GM23338 (cell line): ENCODE measurements at places on chromosomes 6 and 20. TPM values are rescaled to one million over a fixed set of nuclear protein-coding genes. Genes with fewer than 3 reads are reported as not detected.

DNA sequence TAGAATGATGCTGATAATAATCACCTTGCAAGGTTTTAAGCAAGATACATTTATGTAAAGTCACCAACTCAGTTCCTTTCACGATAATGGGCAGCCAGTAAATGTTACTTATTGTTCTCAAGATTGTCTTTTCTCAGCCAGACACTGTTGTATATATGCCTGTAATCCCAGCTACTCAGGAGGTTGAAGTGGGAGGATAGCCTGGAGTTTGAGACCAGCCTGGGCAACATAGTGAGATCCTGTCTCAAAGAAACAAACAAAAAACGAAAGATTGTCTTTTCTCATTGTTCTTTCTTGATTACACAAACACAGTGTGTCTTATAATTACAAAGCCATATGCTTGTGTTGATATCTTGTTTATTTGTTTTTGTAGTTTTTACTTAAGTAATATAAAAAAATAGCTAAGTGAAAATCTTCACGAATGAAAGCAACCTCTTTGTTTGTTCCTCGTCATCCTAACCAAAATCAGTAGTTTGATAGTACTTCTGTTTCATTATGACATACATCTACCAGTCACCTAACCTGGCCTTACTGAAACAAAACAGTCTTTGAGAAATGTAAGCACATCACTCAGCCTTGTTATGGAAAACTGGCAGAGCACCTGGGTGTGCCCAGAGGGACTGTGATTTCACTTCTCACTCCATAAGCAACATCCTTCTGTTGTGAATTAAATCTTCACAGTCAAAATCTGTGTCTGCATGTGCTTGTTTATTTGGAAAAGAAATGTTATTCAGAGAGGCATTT is 436.2 kb upstream of the SOX4 start:
- no peak for DNase-seq

- no peak for DNase-seq
Measured at GRCh38 chr6:141510803-141511202, 621.9 kb upstream of the GJE1 start.

DNA sequence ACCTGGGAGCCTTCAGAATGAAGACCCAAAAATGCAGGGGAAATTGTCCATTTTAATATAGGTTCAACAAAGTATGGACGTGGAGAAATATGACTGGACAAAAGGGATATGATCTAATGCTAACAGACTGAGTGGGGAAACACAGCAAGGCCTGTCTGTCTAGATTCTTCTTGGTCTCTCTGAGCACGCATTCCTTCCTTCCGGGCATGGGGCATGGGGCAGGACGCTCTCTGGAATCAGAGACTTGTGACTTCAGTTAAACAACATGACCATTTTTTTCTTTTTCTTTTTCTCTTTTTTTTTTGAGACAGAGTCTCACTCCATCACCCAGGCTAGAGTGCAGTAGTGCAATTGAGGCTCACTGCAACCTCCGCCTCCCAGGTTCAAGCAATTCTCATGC is 31.9 kb downstream of the ZBTB2 start:
- no peak for DNase-seq

- peak; percentile 79 for DNase-seq
Measured at GRCh38 chr6:33161354-33162331, 30.6 kb downstream of the COL11A2 start.

- no peak for DNase-seq
Measured at GRCh38 chr6:125101631-125102030, 51.9 kb upstream of the TPD52L1 start.

DNA sequence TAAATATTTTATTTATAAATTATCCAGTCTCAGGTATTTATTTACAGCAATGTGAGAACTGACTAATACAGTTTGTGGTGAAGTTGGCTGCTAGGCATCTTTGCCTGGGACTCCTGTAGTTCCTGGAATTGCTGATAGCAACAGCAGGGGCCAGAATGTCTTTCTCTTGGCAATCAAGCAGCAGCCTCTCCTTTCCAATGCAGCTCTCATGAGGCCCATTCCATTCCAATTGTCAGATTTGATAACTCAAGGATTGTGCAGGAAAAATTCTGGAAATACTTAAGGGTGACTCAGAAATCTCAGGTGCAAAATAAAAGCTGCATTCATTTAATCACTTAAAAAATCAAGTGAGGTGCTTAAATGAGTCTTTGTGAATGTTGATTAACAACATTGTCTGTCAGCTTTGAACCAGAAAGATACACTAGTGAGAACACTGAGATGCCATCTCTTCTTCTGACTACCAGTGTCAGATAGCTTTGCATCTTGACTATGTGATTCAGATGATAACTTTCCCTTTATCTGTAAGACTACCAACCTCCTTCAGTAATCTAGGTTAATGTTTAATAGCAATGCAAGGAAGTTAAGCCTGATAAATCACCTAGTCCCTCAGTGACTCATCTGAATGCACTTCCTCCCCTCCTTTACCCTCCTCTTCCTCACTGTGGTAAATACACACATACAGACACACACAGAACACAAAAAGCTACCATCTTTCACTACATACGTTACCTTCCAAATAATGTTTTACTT is 32.1 kb upstream of the COL21A1 start:
- DNase-seq = no peak

GRCh38 chr6:111552958-111553357 is 52.7 kb downstream of the TRAF3IP2 start:
- no peak for DNase-seq

DNA sequence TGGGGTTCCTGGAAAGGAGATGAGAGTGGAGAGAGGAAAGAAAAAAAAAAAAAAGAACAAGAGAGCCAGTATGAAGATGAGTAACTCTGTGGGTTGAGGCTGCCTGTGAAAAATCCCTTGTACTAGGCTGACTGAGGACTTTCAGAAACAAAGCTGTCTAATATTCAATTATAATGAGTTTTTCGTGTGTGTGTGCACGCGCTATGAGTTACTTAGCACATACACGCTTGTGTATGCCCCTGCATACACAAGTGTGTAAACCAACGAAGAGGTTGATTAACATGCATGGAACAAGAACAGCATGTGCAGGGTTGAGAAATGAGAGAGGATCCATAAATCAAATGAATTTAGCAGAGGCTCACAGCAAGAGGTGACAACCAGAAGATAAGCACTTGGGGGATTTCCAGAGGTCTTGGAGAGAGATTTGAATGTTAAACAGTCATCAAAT is 4.8 kb upstream of the RBPJL start:
- DNase-seq = no peak

KIAA1586 gene
- total RNA-seq = 21.3 and 24.0 TPM in 2 replicates
